ENCODE measurements at places on chromosomes 1 and 21. TPM values are rescaled to one million over a fixed set of nuclear protein-coding genes. Genes with fewer than 3 reads are reported as not detected.
A peak's percentile ranks its signal among the peaks of the same experiment; 100 is the strongest.

GRCh38 chr21:39529026-39529425 lies 77.3 kb downstream of the SH3BGR start:
- DNase-seq, result no peak

DNA sequence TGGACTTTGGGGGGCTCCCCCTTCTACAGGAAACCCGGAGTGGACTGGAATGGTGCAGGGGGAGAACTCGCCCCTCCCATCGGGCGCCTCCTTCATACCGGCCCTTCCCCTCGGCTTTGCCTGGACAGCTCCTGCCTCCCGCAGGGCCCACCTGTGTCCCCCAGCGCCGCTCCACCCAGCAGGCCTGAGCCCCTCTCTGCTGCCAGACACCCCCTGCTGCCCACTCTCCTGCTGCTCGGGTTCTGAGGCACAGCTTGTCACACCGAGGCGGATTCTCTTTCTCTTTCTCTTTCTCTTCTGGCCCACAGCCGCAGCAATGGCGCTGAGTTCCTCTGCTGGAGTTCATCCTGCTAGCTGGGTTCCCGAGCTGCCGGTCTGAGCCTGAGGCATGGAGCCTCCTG lies at the start of gene TNFRSF14:
TSS of gene TNFRSF14 (plus strand) at position 95 of the 401 bp plus-strand sequence. CDS start at position 389, 294 bp downstream.
- peak; percentile 82 for DNase-seq

DNA sequence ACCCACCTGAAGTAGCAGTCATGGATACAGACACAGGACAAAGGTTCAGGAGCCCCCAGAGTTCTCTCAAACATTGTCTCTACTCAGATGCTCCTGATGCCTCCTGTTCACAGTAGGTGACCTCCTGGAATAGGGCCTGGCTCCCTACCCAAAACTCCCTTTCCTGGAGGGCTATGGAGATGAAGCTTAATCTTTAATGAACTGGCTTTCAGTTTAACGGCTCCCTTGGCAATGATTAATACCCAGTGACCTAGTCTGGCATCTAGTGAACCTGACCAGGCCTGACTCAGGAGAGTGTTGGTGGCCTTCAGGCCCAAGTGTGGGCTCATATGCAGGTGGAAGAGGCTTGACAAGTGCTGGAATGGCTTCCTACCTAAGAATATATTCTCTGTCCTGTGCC lies 65.2 kb upstream of the TRABD2B start:
- no peak for DNase-seq

GRCh38 chr1:116259663-116260062 lies 113.4 kb upstream of the ATP1A1 start:
- no peak for DNase-seq

The AMY1C gene
- not detected for total RNA-seq

The P3H1 gene
- total RNA-seq, result 9.3 TPM

The NR0B2 gene
- 4.7 TPM for total RNA-seq
